ENCODE measurements at places on chromosomes 7 and 10. TPM values are rescaled to one million over a fixed set of nuclear protein-coding genes. Genes with fewer than 3 reads are reported as not detected.
A peak's percentile ranks its signal among the peaks of the same experiment; 100 is the strongest.

DNA sequence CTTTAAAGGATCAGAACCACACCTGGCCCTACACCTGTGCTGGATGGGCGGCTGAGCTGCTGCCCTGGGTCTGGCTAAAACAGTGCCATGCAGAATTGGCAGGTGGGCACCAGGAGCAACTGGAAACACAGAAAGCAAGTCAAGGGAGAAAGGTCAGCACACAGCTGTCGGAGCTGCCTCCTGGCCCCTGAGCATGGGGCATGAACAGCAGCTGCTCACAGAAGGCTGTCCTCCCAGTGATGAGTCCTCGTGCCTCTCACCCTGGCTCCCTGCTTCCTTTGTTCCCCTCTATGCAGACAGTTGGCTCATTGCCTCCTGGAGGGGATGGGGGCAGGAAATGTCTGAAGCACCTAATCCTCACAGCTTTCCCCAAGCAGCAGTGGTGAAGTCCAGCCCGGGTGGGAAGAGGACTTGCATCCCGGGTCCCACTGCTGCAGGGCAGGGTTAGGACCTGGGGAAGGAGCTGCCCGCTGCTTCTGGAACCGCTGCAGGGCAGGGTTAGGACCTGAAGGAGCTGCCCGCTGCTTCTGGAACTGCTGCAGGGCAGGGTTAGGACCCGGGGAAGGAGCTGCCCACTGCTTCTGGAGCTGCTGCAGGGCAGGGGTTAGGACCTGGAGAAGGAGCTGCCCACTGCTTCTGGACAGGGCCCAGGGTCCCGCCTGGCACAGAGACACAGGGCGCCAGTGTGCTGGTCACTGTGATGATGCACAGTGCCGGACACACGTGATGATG is 37.3 kb downstream of the VIPR2 start:
- DNase-seq: no peak
- peaks cover 24% of the 10 kb centered on the region for H3K4me1 ChIP-seq
- no peaks in the 10 kb centered on the region for H3K36me3 ChIP-seq
- H3K27ac ChIP-seq: no peak overlapping the region

GRCh38 chr10:6579904-6580278 is at the start of gene PRKCQ:
TSS of gene PRKCQ (minus strand) at chr10:6580276. CDS start at chr10:6515135, 65,141 bp downstream.
- DNase-seq: no peak
- peaks cover 35% of the 10 kb centered on the region for H3K27me3 ChIP-seq
- no peaks in the 10 kb centered on the region for H3K36me3 ChIP-seq
- H3K4me1 ChIP-seq: peaks cover 31% of the 10 kb centered on the region
- peak within 1 kb of the TSS; percentile 74 for H3K4me3 ChIP-seq
- no peak within 1 kb of the TSS for H3K27ac ChIP-seq

DNA sequence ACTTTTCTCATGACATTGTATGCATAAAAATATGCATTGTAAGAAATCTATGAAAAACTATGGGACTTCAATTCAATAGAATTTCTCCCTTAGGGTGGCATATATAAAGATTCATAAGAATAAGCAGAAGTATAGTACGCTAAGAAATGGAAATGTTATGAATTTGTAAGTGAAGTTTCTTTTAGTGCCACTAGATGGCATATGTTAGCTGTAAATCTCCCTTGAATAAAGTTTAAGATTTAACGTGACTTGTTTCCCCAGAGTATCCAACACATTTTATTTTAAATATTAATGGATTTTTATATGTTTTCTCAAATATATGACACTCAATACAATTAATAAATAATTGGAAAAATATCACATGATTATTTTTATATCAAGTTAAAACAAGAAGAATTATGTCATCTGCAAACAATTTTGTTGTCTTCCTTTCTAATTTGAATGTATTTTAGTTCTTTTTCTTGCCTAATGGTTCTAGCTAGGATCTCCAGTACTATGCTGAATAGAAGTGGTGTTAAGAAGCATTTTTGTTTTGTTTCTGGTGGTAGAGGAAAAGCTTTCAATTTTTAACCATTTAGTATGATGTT is 287.2 kb downstream of the HGF start:
- H3K4me3 ChIP-seq: no peak overlapping the region
- H3K4me1 ChIP-seq: no peaks in the 10 kb centered on the region
- no peak overlapping the region for H3K27ac ChIP-seq
- no peaks in the 10 kb centered on the region for H3K27me3 ChIP-seq
- H3K36me3 ChIP-seq: no peaks in the 10 kb centered on the region

DNA sequence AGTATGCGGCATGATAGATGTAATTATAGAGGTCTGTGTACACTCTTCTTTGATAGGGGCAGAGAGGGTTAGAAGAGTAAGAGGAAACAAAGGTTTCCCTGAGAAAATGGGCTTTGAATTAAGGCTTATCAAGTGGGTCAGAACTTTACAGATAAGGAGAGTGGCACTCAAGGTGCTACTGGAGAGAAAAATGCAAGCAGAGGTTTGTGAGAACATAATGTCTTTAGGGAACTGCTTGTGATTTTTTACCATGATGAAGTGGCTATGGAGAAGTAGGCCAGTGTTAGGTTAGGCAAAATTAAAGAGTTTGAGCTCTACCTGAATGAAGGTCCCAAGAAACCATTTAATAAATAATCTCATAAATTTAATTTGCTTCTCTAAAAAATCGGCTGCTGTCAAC is 14.3 kb downstream of the STARD3NL start:
- H3K27ac ChIP-seq: no peak overlapping the region
- no peaks in the 10 kb centered on the region for H3K36me3 ChIP-seq
- DNase-seq: no peak
- H3K27me3 ChIP-seq: no peaks in the 10 kb centered on the region

DNA sequence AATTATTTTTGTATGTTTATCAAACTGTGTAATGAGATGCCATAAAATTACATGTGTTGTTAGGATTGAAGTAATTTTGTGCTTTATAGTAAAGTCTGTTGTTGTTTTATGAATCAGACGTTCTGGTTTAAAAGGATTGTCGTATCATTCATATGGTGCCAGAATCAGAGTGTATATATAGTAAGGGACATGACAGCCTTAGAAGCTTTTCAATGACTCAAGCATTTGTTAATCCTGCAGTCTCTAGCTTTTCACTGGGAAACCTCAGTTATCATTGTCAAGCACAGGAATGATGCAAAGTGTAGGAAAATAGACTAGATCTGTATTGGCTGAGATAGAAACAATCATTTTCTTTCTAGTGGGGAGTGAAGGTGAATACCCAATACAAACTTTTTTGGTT is 57.5 kb downstream of the TRRAP start:
- no peak overlapping the region for H3K27ac ChIP-seq
- H3K4me1 ChIP-seq: no peaks in the 10 kb centered on the region
- no peak overlapping the region for H3K4me3 ChIP-seq
- H3K36me3 ChIP-seq: peaks cover 22% of the 10 kb centered on the region
- no peak for DNase-seq

DNA sequence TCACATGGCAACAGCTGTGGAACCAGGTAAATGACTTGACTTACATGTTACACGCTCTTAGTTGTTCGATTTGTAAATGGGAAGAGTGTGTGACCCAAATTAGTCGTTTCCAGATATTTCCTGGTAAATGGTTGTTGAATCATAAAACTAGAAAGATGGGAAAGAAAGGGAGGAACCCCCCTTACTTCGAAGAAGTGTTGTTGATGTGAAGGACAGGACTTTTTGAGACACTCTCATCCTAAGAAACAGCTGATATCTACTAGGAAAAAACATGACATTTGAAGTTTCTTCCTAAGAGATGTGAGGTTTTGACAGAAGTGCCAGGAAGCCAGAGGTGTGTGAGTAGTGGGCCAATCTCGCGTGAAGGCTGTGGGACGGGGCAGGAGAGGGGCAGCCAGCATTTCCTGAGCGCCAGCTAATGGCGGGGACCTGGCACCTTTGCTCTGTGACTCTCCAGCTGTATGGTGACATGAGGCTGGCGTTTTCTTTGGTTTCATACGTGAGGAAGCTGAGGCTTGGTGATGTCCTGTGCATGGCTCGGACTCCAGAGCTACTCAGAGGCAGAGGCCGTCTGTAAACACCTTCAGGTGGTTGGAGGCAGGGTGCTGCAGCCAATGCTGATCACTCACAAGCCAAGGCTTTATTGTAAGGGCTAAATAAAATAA is 53.7 kb downstream of the IKZF1 start:
- H3K27ac ChIP-seq: no peak overlapping the region
- no peak for DNase-seq
- no peak overlapping the region for H3K4me3 ChIP-seq
- H3K36me3 ChIP-seq: no peaks in the 10 kb centered on the region
- H3K27me3 ChIP-seq: no peaks in the 10 kb centered on the region
- no peaks in the 10 kb centered on the region for H3K4me1 ChIP-seq

GRCh38 chr10:13977861-13978532 is 352.7 kb downstream of the FRMD4A start:
- no peak overlapping the region for H3K27ac ChIP-seq
- no peaks in the 10 kb centered on the region for H3K36me3 ChIP-seq
- no peak for DNase-seq
- H3K4me3 ChIP-seq: no peak overlapping the region
- H3K27me3 ChIP-seq: no peaks in the 10 kb centered on the region

DNA sequence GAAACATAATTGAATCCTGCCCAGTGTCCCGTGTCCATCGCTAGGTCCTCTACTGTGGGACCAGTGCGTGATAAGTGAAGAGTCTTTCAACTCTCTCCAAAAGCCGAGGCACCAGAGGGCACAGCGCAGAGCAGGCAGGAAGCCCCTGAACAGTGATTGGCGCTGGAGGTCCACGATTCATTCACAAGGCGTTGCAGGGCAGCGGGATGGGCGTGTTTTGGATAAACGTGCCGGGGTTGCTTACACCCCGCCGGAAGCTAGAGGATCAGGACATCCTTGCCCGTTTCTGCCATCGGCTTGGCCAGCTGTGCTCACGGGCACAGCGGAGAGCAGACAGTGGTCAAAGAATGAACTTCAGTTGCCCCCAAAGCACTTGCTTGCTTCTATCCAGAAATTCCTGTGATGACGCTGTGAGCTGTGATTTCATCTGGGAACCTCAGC is 86.0 kb upstream of the PFKP start:
- no peaks in the 10 kb centered on the region for H3K27me3 ChIP-seq
- DNase-seq: no peak
- H3K4me3 ChIP-seq: no peak overlapping the region
- H3K36me3 ChIP-seq: no peaks in the 10 kb centered on the region
- H3K4me1 ChIP-seq: peaks cover 3% of the 10 kb centered on the region

DNA sequence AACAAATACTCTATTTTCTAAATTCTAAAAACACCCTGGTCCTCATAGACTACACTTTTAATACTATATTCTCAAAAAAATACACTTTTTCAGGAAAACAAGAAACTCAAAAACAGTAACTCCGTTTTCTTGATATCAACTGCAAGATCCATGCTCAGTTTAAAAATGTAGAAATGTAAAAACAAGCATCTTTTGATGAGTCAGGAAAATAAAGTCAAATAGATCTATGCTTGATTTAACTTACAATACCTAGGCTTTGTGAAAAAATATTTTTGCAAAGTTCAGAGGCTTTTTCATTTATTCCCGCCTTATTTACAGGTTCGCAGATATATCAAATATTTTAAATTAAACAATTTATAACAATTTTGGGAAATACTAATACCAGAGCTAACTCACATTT is 33.6 kb downstream of the POT1 start:
- H3K4me1 ChIP-seq: no peaks in the 10 kb centered on the region
- H3K36me3 ChIP-seq: no peaks in the 10 kb centered on the region
- no peak overlapping the region for H3K27ac ChIP-seq
- no peak overlapping the region for H3K4me3 ChIP-seq

GRCh38 chr7:46544396-46545008 is 623.4 kb upstream of the IGFBP3 start:
- H3K27ac ChIP-seq: no peak overlapping the region
- no peaks in the 10 kb centered on the region for H3K4me1 ChIP-seq
- H3K4me3 ChIP-seq: no peak overlapping the region
- no peaks in the 10 kb centered on the region for H3K27me3 ChIP-seq

GRCh38 chr10:124560377-124561105 is 98.9 kb downstream of the LHPP start:
- H3K36me3 ChIP-seq: no peaks in the 10 kb centered on the region
- H3K27me3 ChIP-seq: no peaks in the 10 kb centered on the region
- no peak for DNase-seq
- H3K27ac ChIP-seq: no peak overlapping the region

DNA sequence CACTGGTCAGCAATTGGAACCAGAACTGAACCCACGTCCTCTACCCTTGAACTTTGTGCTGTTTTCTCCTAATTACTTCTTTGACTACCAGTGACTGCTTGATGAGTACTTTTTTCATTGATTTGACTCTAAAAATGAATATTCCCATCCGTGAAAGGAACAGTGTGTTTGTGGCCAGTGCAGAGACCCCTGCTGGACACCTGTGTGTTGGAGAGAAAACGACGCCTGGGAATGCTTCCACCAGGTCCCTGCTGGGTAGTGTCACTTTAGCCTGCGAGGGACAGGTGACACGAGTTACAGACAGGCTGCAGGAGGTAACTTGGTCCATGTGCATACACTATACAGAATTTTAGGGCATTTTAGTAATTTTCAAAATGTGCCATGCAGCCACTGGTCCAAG is 6.8 kb upstream of the GJD4 start:
- no peaks in the 10 kb centered on the region for H3K4me1 ChIP-seq
- H3K27ac ChIP-seq: no peak overlapping the region
- no peak overlapping the region for H3K4me3 ChIP-seq
- no peaks in the 10 kb centered on the region for H3K27me3 ChIP-seq
- no peak for DNase-seq

- H3K4me1 ChIP-seq: peaks cover 5% of the 10 kb centered on the region
- no peaks in the 10 kb centered on the region for H3K36me3 ChIP-seq
- no peak overlapping the region for H3K27ac ChIP-seq
- H3K27me3 ChIP-seq: no peaks in the 10 kb centered on the region
- DNase-seq: no peak
Observed at GRCh38 chr10:17074541-17074847, 55.1 kb downstream of the CUBN start.

DNA sequence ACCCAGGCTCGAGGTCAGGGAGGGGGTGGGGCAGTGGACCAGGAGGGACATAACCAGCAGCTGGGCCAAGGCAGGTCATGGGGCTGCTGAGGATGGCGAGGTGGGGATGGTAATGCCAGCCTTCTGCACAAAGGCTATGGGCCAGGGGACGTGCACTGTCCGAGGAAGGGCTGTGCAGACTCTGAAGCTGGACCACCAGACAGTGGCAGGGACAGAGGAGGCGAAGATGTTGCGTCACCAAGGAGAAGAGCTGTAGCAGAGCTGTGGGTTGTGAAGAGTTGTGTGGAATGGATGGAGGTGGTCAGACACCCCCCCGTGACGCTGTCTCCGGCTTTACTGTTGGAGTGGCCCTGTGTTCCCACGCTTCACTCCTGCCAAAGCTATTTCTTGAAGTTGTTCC is 1.8 kb downstream of the CLEC2L start:
- no peak for DNase-seq
- H3K36me3 ChIP-seq: no peaks in the 10 kb centered on the region
- peaks cover 65% of the 10 kb centered on the region for H3K27me3 ChIP-seq

Gene AMPH
- 22.8 TPM for total RNA-seq

Gene STEAP2
- total RNA-seq: 3.0 TPM

Gene PVRIG
- not detected for total RNA-seq

Gene DUSP5
- total RNA-seq: 0.34 TPM

Data from neural progenitor cell (in vitro differentiated cells).